Right renal cortex interstitium (tissue), 3 donors: ENCODE measurements at places on chromosomes 5 and 9. TPM values are rescaled to one million over a fixed set of nuclear protein-coding genes. Genes with fewer than 3 reads are reported as not detected.

GRCh38 chr9:72564479-72565281 lies 43.3 kb downstream of the TMC1 start:
- DNase-seq, result no peak

DNA sequence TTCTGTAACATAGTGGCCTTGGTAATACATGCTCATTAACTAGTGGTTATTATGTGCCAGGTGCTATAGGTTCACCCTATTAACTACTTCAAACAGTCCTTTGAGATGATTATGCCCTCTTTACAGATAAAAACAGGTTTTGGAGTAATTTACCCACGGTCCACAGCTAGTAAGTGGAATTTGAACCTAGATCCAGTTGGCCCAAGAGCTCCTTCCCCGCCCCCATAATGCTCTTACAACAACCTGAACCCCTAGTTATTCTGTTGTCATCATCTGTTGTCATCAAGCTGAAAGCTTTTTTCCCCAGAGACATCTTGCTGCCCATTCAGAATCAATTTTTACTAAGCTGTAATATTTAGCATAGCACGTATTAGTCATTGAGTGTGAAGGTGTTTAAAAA lies 23.2 kb downstream of the XPA start:
- DNase-seq, result no peak

GRCh38 chr5:120927950-120928530 lies 463.9 kb downstream of the PRR16 start:
- no peak for DNase-seq

DNA sequence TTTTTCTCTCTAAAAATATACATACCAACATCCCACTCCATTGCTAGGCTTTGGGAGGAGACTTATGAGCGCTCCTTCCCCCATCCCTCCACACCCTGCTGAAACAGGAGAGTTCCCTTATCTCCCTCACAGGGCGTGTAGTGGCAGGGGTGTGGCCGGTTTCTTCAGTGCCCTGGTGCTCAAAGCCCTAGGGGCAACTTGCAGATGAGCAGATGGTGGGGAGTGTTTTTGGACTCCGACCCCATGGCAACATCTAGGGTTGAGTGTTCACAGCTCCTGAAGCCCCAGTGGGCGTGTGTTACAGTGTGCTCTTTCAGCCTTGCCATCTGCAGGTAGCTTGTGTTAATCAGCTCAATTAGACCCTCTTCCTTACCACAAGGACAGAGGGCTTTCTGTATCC lies 409.5 kb downstream of the MAT2B start:
- DNase-seq, result no peak

GRCh38 chr9:9920425-9921060 lies 692.3 kb downstream of the PTPRD start:
- no peak for DNase-seq

DNA sequence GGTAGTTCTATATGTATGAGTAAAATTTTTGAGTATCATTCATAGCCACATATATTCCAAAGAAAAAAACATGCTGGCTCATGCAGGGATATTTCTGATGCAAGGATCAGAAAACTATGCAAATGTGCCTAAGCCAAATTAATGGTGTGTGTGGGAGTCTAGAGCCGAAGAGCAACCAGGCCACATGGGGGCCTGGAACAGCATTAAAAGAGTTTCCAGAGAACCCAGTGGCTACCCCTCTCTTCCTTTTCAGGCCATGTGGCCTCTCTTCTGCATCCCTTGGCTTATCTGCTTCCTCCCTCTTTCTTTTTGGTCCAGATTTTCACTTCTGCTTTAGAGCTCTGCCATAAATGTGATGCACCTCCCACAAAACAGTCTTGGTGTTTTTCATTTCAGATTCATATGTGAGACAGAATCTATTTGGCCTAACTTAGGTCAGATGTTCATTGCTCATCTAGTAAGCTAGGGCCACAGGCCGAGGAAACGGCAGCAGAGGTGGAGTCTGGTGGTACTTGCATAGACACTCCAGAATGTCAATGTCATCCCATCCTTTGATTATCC lies 300.0 kb downstream of the SH3GL2 start:
- DNase-seq, result no peak

GRCh38 chr9:3285365-3286161 lies 240.2 kb downstream of the RFX3 start:
- no peak for DNase-seq

DNA sequence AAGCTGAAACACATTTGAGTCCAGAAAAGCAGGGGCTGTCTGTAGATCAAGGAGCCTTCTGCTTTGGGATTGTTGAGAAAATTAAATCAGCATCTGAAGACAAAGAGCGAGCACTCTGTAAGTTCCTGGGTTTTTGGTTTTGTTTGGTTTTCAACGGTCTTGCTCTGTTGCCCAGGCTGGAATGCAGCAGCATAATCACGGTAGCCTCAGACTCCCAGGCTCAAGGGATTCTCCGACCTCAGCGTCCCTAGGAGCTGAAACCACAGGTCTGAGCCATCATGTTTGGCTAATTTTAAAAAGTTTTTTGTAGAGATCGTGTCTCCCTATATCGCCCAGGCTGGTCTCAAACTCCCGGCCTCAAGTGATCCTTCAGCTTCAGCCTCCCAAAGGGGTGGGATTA lies 266.5 kb upstream of the ADAMTS16 start:
- no peak for DNase-seq

DNA sequence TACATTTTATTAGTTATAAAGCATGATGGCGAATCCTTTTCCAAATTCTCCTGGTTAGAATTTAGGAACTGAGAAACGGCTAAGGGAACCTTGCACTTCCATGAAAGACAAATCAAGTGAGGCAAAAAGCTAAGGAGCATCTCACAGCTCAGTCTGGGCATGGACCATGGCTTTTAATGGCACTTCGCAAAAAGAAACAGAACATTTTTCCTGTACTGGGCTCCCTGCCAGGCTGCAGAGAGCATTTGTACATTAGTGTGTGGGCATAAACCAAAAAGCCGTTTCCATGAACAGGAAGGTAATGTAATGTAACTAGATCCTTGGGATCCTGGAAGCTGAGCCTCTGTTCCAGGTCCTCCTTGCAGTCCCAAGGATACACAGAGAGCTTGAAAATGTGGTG lies 354.2 kb downstream of the MRPS30 start:
- DNase-seq, result no peak

- DNase-seq, result no peak
Measured at GRCh38 chr9:121954477-121955140, 138.5 kb downstream of the TTLL11 start.

RNF130 gene
- 72.3 TPM for polyA plus RNA-seq

TRIM32 gene
- 21.9 TPM for polyA plus RNA-seq
